Dermis blood vessel endothelial cell (primary cell): ENCODE measurements at places on chromosomes 2 and 18. TPM values are rescaled to one million over a fixed set of nuclear protein-coding genes. Genes with fewer than 3 reads are reported as not detected.

Gene ARHGAP25
- total RNA-seq, result 12.1 and 14.3 TPM in 2 replicates

Gene CCT7
- 338 and 453 TPM in 2 replicates for total RNA-seq

Gene LYPD6B
- not detected in 2 replicates for total RNA-seq

Gene MC5R
- total RNA-seq, result not detected in 2 replicates

Gene CCDC141
- 1.2 and 1.5 TPM in 2 replicates for total RNA-seq

Gene DPP4
- total RNA-seq, result 84.1 and 175 TPM in 2 replicates

Gene PSTPIP2
- total RNA-seq, result 0.56 and 0.68 TPM in 2 replicates

Gene IL1F10
- total RNA-seq, result not detected in 2 replicates

Gene SLC9A4
- not detected in 2 replicates for total RNA-seq

Gene SERPINB10
- total RNA-seq, result not detected in 2 replicates

Gene GALNT5
- under 0.01 and 0.09 TPM in 2 replicates for total RNA-seq

Gene AQP12B
- total RNA-seq, result not detected in 2 replicates

Gene NR4A2
- 0.14 and 0.17 TPM in 2 replicates for total RNA-seq

Gene FOXD4L1
- total RNA-seq, result 0.05 and 0.17 TPM in 2 replicates

Gene RAB17
- 4.9 and 14.1 TPM in 2 replicates for total RNA-seq

Gene PAIP2B
- total RNA-seq, result 1.5 and 1.9 TPM in 2 replicates

Gene SLC30A3
- total RNA-seq, result 17.9 and 25.8 TPM in 2 replicates

Gene KLHL41
- 0.09 and 0.34 TPM in 2 replicates for total RNA-seq

Gene FER1L5
- under 0.01 TPM in 1 of 2 replicates, not detected in the other for total RNA-seq

Gene SP140L
- total RNA-seq, result 9.2 and 33.7 TPM in 2 replicates

Gene SPC25
- 2.6 and 6.4 TPM in 2 replicates for total RNA-seq
